CD14-positive monocyte (primary cell): ENCODE measurements at places on chromosomes 3 and 15. TPM values are rescaled to one million over a fixed set of nuclear protein-coding genes. Genes with fewer than 3 reads are reported as not detected.

GRCh38 chr3:160163229-160163878 is 61.9 kb upstream of the C3orf80 start:
- DNase-seq, result no peak
- no peaks in the 10 kb centered on the region for H3K4me1 ChIP-seq
- no peak overlapping the region for H3K27ac ChIP-seq
- no peaks in the 10 kb centered on the region for H3K36me3 ChIP-seq
- no peak overlapping the region for H3K4me3 ChIP-seq

GRCh38 chr15:48872632-48873031 is 5.3 kb upstream of the EID1 start:
- H3K27me3 ChIP-seq, result no peaks in the 10 kb centered on the region
- H3K27ac ChIP-seq, result no peak overlapping the region
- peaks cover 3% of the 10 kb centered on the region for H3K4me1 ChIP-seq
- no peak overlapping the region for H3K4me3 ChIP-seq
- no peaks in the 10 kb centered on the region for H3K36me3 ChIP-seq
- DNase-seq, result no peak

DNA sequence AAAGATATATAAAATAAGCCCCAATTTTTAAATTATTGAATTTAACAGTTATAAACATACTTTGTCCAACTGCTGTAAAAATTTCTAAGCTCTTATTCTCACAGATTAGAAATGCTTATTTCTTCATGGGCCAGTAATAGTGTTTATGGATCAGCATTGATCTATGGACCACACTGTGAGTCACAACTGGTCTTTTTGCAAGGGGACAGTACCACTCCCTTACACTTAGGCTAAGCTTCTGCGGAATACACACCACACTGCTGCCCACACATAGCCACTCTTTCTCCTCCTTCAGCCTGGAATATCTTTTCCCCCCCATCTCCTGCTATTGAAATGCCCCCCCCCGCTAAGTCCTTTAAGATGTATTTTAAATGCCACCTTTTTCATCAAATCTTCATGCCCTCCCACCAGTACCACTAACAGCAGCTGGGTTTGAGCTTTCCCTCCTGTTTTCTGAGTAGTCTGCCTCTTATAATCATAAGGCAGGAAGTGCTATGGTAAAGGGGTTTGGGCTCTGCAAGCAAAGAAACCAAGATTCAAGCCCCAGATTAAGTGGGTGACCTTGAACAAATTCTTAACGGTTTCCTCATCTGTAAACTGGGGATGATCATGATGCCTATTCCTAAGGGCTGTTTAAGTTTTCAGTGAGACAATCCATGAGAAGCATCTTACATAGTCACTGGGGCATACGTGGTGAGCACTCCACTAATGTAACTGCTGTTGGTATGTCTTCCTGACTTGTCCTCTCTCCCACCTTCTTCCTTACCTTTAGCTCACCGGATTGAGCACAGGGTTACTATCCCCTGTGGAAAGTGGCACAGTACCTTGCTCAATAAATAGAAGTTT is 69.2 kb downstream of the DCUN1D1 start:
- no peaks in the 10 kb centered on the region for H3K27me3 ChIP-seq
- no peak for DNase-seq
- H3K4me3 ChIP-seq, result no peak overlapping the region
- H3K27ac ChIP-seq, result no peak overlapping the region
- peaks cover 90% of the 10 kb centered on the region for H3K36me3 ChIP-seq

GRCh38 chr3:67524046-67524445 is 130.4 kb downstream of the SUCLG2 start:
- no peaks in the 10 kb centered on the region for H3K4me1 ChIP-seq
- H3K4me3 ChIP-seq, result no peak overlapping the region
- no peaks in the 10 kb centered on the region for H3K27me3 ChIP-seq

DNA sequence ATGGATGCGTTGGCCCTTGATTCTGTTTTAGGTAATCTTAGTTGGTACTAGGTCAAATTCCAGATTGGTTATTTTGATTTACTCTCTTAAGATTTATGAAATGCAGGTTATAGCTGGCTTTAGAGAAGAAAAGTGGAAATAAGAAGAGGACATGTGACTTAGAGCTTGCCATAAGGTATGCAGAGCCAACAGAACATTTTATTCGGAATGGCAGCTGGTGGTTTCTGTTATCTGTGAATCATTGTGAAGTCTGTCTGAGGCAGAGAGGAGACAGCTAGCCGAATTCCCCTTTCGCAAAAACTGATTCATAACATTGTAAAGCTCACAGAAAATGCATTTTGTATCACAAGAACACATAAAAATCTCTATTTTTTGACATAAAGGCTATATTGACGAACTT is 82.1 kb downstream of the FILIP1L start:
- H3K4me3 ChIP-seq, result no peak overlapping the region
- DNase-seq, result no peak
- H3K27ac ChIP-seq, result no peak overlapping the region

GRCh38 chr3:169657351-169658124 is 6.0 kb downstream of the MECOM start:
- peaks cover 22% of the 10 kb centered on the region for H3K4me1 ChIP-seq
- H3K36me3 ChIP-seq, result no peaks in the 10 kb centered on the region
- DNase-seq, result no peak
- no peak overlapping the region for H3K27ac ChIP-seq

DNA sequence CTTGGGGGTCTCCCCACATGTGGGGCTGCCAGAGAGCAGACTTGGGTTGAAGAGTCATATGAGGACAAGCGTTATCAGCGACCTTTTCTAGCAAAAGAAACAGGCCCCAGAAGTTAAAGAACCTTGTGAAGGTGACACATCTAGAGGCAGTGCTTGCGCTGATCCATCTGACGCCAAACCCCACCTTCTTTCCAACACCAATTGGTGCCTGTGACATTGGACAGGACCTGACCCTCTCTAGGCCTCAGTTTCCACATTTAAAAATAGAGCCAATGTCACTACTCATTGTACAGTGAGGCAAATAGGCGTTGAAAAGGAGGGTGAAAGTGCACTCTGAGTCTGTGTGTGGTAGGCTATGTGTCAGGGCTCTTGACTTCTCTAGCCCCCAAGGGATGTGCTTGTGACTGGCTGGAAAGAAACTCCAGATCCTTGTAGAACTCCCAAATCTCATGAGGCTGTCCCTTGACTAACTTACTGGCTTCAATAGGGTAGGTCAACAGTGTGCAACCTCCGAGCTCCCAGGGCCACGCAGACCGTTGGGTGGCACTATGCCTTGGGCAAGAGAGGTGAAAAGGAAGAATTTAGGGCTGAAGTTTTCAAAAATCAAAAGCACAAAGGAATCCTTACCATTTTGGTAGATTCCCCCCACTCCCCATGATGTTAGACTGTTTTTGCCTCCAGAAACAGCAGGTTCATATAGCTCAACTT is 666 bp upstream of the FAM219B start:
- H3K4me1 ChIP-seq, result peaks cover 26% of the 10 kb centered on the region
- no peak for DNase-seq
- H3K4me3 ChIP-seq, result peak overlapping the region; percentile 95
- peak overlapping the region; percentile 90 for H3K27ac ChIP-seq

DNA sequence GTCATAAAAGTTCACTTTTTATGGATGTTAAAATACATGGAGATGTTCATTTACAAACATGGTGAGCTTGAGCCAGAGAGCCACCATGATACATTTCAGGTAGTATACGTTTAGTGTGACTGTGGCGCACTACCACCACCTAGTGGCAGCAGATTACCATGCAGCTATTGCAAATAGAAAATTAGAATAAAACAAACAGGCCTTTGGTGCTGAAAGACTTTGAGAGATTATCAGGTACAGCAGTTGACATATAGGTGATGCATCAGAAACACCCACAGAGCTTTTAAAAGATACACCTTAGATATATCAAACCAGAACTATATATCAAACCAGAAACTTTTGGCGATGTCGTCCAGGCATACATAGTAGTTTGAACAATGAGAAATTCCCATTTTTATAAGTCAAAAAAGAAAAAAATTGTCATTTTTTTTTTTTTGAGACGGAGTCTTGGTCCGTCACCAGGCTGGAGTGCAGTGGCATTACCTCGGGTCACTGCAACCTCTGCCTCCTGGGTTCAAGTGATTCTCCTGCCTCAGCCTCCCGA is 42.0 kb upstream of the ICE2 start:
- no peaks in the 10 kb centered on the region for H3K4me1 ChIP-seq
- H3K27ac ChIP-seq, result no peak overlapping the region
- H3K27me3 ChIP-seq, result no peaks in the 10 kb centered on the region
- H3K4me3 ChIP-seq, result no peak overlapping the region

- no peaks in the 10 kb centered on the region for H3K27me3 ChIP-seq
- no peaks in the 10 kb centered on the region for H3K4me1 ChIP-seq
- H3K36me3 ChIP-seq, result no peaks in the 10 kb centered on the region
These were observed 9.2 kb upstream of the ATP2B2 start for GRCh38 chr3:10514407-10515069.

DNA sequence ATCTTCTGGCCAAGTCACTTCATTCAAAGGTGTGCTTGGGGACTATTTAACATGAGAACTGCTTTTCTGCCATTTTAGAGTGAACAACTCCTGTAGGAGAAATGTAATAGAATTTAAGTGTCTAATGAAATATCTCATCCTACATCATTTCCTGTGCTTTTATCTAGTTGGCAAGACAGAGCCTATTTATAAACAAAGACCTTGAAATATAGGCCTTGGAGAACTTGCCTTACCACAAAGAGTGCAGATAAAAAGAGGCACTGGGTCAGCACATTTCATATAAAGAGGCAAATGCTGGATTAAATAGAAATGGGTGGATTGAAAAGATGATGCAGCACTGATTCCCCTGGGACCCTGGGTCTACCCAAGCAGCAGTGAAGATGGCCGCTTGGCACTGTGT is 278.0 kb downstream of the SUCLG2 start:
- no peak overlapping the region for H3K4me3 ChIP-seq
- H3K36me3 ChIP-seq, result no peaks in the 10 kb centered on the region
- H3K27me3 ChIP-seq, result no peaks in the 10 kb centered on the region
- H3K27ac ChIP-seq, result no peak overlapping the region
- no peaks in the 10 kb centered on the region for H3K4me1 ChIP-seq

DNA sequence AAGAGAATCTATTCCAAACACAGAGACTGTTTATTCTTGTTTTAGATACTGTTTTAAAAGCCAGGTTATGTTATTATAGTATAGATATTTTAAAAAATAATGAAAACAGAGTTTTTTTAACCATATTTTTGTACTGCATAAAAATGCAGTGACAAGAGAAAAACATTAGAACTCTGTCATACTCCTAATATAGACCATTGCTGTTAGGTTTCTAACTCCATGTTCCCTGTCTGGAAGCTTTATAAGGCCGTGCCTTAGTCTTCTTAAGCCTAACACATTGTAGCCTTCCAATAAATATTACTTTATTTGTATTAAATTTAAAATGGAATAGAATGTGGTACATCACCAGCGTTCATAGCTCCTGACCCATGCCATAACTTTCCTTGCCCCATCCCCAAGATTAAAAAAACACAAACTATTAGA is 53.2 kb downstream of the MBNL1 start:
- no peak overlapping the region for H3K27ac ChIP-seq
- H3K4me1 ChIP-seq, result peaks cover 37% of the 10 kb centered on the region
- H3K36me3 ChIP-seq, result peaks cover 3% of the 10 kb centered on the region
- H3K4me3 ChIP-seq, result no peak overlapping the region

DNA sequence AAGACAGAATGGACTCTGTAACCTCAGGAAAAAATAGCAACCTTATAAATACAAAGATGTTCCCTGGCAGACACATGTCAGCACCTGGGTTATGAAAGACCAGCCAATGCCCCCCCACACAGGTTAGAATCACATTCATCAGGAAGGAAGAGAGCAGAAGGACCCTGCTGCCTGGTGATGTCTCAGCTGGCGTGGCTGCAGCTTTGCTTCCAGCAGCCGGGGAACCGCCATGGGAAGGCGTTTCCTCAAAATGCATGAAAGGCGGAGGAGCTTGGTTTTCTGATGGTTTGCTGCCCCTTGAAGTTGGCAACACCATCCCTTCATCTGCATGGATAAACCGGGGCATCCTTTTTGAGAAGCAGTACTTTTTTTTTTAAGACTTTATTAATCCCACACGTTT is 10.9 kb upstream of the NSMCE3 start:
- H3K4me3 ChIP-seq, result no peak overlapping the region
- peaks cover 3% of the 10 kb centered on the region for H3K27me3 ChIP-seq
- H3K27ac ChIP-seq, result no peak overlapping the region

- H3K27ac ChIP-seq, result no peak overlapping the region
- H3K4me3 ChIP-seq, result no peak overlapping the region
- no peaks in the 10 kb centered on the region for H3K27me3 ChIP-seq
- no peak for DNase-seq
- no peaks in the 10 kb centered on the region for H3K4me1 ChIP-seq
These were observed 35.4 kb downstream of the PSTPIP1 start for GRCh38 chr15:77030048-77030927.

- DNase-seq, result no peak
- H3K4me1 ChIP-seq, result no peaks in the 10 kb centered on the region
- H3K27ac ChIP-seq, result no peak overlapping the region
- no peak overlapping the region for H3K4me3 ChIP-seq
- H3K36me3 ChIP-seq, result no peaks in the 10 kb centered on the region
These were observed 12.6 kb downstream of the IGDCC3 start for GRCh38 chr15:65365229-65365628.

GRCh38 chr3:104886220-104886995 is 480.3 kb upstream of the ALCAM start:
- no peak overlapping the region for H3K27ac ChIP-seq
- H3K27me3 ChIP-seq, result no peaks in the 10 kb centered on the region
- no peak overlapping the region for H3K4me3 ChIP-seq
- H3K36me3 ChIP-seq, result no peaks in the 10 kb centered on the region
- DNase-seq, result no peak

DNA sequence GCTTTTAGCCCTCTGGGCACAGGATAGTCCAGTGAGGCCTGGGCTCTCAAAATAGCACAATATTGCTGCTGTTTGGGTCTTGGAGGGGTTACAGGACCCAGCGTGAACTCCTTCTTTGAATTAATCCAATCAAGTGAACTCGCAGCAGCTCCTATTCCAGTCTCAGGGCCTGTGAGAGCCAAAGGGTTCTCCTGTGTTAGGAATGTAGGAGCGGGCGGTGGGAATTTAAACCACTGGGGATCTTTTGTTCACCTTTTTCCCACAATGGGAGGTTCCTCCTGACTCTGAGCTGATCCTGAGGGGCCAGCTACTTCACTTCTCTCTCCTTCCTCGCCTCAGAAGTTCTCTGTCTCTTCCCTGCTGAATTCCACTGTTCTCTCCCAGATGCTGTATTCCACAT is 504.0 kb downstream of the UNC13C start:
- H3K4me3 ChIP-seq, result no peak overlapping the region
- H3K4me1 ChIP-seq, result no peaks in the 10 kb centered on the region
- no peaks in the 10 kb centered on the region for H3K27me3 ChIP-seq
- H3K36me3 ChIP-seq, result no peaks in the 10 kb centered on the region
- H3K27ac ChIP-seq, result no peak overlapping the region
- no peak for DNase-seq

- no peaks in the 10 kb centered on the region for H3K4me1 ChIP-seq
- H3K36me3 ChIP-seq, result peaks cover 98% of the 10 kb centered on the region
- DNase-seq, result peak; percentile 4
These were observed 47.4 kb upstream of the CRTC3 start for GRCh38 chr15:90482124-90483011.

DNA sequence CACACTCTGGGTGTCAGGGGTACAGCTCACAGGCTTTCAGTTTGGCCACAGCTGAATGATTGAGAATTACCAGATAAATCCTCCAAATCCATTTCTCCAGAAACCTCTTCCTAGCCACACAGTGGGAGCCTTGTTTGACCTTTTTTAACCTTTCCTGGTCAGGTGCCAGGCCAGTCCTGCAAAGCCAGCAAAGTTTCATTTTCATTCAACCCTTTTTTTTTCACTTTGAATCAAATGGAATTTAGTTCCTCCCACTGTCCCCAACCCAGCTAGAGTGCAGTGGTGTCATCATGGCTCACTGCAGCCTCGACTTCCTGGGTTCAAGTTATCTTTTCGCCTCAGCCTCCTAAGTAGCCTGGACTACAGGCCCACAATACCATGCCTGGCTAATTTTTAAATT is 67.8 kb downstream of the NSUN3 start:
- DNase-seq, result no peak
- no peaks in the 10 kb centered on the region for H3K4me1 ChIP-seq
- H3K36me3 ChIP-seq, result peaks cover 28% of the 10 kb centered on the region

The ARF4 gene
- polyA plus RNA-seq, result 224 TPM

The TBC1D23 gene
- polyA plus RNA-seq, result 3.3 and 10.2 TPM in 2 replicates

The PLSCR5 gene
- polyA plus RNA-seq, result not detected

The SOX14 gene
- not detected in 2 replicates for polyA plus RNA-seq
